ENCODE measurements at places on chromosomes 1 and 21. TPM values are rescaled to one million over a fixed set of nuclear protein-coding genes. Genes with fewer than 3 reads are reported as not detected.

- no peak for DNase-seq
Observed at GRCh38 chr1:209873067-209873799, 45.5 kb downstream of the UTP25 start.

DNA sequence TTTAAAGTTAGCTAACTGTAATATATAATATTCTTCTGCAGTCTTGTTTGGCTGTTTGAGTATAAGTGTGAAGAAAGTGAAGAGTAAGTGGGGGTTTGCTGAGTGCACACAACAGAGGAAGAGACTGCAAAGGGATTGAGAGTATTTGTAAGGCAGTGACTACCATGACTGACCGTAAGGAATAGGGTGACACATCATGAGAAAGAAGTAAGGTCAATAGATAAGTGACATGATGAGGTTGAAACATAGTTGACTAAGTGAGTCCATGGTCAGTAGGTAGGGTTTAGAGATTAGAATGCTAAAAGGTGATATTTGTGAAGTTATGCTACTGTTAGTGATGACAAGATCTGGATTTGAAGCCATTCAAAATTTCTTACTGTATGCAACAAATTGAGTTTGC, 27.7 kb downstream of the WARS2 start:
- DNase-seq, result no peak

DNA sequence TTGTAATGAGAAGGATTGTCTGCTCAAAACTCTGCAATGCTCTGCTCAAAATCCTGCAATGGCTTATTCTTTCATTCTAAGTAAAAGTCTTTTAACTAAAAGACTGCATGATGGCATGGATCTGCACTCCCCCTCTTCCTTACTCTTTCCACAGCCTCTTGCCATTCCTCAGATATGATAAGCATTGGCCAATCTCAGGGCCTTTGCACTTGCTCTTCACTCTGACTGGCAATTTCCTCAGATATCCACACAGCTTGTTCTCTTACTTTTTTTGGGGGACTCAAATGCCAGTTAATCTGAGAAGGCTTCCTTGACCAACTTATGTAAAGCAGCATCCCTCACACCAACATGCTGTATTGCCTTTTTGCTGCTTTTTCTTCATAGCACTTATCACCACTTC, 2.8 kb upstream of the ZMPSTE24 start:
- DNase-seq, result no peak

DNA sequence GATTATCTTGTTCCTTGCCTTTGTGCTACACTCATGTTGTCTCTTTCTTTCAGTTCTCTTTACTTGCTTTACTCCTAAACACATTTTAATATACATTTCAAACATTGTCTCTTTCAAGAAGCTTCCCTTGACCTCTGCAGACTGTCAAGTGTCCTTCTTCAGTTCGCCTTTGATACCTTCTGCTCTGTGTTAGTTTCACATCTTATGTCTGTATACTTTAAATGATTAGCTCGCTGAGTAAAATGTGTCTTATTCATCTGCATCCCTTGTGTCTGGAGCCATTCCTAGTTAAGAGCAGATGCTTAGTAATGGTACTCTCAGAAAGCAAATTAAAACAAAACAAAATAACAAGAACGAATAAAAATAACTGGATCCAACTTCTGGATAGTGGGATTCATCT, 303.3 kb downstream of the S1PR1 start:
- DNase-seq, result no peak

DNA sequence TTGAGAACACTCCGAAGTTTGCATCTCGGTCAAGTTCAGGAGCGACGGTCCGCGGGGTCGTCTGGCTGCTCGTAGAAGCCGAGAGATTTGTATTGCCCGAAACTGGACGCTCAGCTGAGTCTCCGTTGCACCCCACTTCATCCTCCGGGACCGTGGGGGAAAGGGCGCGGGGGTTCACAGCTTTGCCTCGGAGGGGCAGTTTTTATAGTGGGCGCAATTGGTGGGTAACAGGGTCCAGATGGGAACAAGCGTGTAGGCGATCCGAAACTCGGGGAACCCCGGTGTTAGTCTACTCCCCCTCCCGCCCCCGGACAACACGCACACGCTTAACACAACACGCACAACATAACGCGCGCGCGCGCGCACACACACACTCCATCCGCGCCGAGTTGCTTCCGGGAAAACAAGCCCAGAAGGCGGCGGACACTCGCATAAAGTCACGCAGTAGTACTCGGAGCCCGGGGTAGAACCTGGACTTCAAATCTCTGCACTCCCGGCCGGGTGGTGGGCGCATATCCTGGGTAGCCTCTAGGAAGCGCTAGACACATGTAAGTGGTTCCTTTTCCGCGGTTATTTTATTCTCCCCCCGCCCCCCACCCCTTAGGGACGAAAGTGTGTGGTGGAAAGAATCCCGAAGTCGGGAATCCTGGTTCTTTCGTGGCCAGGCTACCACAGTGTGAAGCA, 1.1 kb upstream of the JUN start:
- DNase-seq, result peak; percentile 96

DNA sequence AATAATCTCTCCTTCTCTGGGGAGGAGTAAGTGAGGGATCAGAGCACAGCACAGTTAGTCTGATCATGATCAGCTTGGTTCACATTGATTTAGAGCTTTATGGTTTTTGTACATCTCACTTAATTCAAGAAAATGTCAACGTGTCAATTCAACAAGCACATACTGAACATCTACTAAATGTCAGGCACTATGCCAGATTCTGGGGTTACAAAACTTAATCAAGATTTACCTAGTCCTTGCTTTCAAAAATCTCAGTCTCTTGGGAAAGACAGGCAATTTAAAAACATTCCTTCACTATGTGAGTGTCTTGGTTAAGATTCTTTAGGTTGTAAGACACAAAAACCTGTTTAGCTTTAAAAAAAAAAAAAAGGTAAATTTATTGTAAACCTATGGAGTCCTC, 181.4 kb downstream of the AK5 start:
- DNase-seq, result no peak

DNA sequence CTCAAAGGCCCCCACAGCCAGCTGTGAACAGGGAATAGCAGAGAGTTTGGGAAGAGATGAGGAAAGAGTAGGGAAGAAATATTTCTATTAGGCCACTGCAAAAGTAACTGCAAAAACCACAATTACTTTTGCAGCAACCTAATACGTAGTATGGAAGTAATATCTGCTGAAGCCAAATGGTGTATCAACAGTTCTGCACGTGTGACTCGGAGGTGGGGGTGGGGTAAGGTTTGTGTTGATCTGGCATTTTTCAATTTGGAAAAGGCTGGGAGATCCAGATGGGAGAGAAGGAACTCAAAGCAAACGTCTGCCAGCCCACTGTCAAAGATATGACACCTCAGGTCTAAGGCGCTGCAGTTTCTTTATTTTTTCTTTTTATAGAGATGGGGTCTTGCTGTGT, 11.1 kb upstream of the ZNF436 start:
- DNase-seq, result no peak

DNA sequence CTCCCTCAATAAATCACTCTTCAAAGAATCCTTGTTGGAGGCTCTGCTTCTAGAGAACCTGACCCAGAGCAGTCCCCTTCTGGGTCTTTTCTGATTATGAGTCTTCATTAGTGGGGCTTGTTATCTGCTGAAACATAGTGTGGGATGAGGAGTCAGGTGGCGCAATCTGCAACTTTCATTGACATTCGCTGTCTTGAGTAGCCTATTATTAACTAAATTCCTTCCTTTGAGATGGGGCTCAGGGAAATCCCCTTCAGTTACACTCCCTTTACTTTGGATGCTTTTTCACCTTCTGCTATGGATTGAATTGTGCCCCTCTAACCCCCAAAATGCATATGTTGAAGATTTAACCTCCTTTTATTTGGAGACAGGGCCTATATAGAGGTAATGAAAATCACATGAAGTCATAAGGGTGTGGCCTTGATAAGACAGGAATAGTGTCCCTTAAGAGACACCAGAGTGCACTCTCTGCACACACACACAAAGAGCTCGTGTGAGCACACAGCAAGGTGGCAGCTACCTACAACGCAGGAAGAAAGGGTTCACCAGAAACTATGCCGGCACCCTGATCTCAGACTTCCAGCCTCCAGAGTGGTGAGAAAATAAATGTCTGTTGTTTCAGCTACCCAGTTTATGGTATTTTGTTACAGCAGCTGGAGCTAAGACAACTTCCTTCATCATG, 19.5 kb downstream of the DIO1 start:
- no peak for DNase-seq

DNA sequence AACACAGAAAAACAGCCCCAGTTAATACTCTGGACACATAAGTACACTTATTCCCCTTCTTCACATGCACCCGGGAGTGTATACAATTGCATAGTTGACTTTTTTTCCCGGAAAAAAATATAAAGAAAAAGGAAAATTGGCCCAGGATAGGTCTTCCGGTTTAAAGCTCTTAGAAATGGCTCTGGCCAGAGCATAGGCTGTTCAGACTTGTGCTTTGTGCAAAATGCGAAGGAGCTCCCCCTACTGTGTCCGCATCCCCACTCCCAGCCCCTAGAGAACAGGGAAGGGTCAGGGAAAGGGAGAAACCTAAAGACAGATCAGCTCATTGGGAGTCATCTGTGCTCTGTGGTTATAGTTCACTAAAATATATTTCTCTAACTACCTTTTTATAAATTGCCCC, 5.5 kb upstream of the MTMR11 start:
- DNase-seq, result no peak

- DNase-seq, result no peak
Observed at GRCh38 chr1:13642306-13643004, 57.5 kb upstream of the PRDM2 start.

DNA sequence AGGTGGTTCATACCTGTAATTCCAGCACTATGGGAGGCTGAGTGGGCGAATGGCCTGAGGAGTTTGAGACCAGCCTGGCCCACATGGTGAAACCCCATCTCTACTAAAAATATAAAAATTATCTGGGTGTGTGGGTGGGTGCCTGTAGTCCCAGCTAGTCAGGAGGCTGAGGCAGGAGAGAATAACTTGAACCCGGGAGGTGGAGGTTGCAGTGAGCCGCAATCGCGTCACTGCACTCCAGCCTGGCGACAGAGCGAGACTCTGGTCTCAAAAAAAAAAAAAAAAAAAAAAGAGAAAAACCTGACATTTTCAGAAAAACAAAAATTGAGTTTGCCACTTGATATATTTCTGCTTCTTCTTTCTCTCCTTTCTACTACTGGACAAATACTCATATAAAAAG, 24.3 kb downstream of the CA6 start:
- no peak for DNase-seq

- DNase-seq, result no peak
Observed at GRCh38 chr1:195458365-195458764, 1149.9 kb downstream of the KCNT2 start.

GRCh38 chr1:93322349-93322748, 23.4 kb upstream of the DR1 start:
- no peak for DNase-seq

- no peak for DNase-seq
Observed at GRCh38 chr1:242582669-242583068, 58.2 kb upstream of the PLD5 start.

- DNase-seq, result no peak
Observed at GRCh38 chr1:3229081-3229725, 160.2 kb downstream of the PRDM16 start.

DNA sequence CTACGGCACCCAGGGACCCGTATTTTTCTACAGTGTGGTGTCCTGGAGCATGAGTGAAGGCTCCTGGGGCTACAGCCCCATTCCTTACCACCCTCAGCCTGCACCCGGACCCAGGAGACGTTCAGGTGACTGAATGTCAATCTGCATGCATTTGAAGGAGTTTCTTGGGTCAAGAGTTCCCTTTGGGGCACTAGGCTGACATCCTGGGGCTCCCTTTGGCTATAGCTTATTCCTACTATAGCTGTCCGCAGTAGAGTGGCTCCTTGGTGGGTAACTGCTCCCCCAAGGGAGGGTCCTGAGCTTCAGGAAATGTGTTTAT, 19.9 kb upstream of the LRRN2 start:
- DNase-seq, result no peak

CDK18 gene
- total RNA-seq, result 116 TPM

TSPEAR gene
- total RNA-seq, result not detected

LCE3E gene
- not detected for total RNA-seq

SLC16A4 gene
- total RNA-seq, result 8.9 TPM

AVPR1B gene
- total RNA-seq, result not detected

SPATA17 gene
- total RNA-seq, result 0.41 TPM

AKR7A3 gene
- total RNA-seq, result not detected

FAM72B gene
- total RNA-seq, result 0.59 TPM

AMY1B gene
- total RNA-seq, result not detected

C1QB gene
- total RNA-seq, result 262 TPM
